ENCODE measurements at places on chromosomes 16 and 17.

DNA sequence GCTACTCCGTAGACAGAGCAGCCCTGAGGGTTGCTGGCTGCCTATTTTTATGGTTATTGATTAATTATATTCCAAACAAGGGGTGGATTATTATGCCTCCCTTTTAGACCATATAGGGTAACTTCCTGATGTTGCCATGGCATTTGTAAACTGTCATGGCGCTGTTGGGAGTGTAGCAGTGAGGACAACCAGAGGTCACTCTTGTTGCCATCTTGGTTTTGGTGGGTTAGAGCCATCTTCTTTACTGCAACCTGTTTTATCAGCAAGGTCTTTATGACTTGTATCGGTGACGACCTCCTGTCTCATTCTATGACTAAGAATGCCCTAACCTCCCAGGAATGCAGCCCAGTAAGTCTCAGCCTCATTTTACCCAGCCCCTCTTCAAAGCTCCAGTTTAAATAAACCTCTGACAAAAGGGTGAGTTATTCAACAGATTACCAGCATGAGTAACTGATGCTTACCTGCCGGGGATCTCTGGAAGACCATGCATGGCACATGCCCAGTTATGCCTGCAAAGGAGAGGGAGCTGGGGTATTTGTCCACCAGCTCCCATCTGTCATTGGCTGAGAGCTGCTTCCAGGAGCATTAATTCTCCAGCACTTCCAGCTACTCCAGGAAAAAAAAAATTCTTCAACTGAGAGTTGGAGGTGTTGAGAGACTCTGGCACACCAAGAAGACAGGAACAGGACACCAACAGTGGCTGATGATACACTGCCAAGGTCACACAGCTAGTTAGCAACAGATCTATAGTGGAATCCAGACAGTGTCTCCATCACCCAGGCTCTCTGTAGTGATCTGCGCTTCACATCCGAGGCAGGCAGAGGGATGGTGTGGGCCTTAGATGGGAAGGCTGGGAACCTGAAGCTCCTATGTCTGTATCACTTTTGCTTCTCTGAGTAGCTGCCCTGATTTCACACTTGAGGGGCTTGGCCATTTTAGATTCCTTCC, 36.6 kb upstream of the IL21R start:
- DNase-seq: no peak

DNA sequence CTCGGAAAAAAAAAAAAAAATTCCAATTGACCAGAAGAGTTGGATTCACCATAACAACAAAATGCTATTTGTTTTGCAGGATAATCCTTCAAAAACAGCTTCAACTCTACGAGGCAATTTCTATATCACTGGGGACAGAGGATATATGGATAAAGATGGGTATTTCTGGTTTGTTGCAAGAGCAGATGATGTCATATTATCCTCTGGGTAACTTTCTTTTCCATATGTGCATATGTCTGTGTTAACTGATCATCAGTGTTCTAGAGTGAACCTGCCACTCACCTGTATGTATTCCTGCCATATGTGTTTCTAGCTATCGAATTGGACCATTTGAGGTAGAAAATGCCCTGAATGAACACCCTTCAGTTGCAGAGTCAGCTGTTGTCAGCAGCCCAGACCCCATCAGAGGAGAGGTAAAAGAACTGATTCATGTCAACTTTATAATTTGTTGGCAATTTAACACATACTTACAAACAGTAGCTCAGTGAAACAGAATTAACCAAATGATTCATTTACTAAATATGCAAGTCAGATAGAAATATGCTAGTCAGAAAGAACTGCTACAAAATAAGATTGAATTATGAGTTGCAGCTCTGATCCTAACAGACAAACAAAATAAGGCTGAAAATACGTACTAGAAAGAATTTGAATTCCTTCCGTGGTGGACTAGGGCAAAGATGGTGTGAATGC, 14.2 kb downstream of the ERI2 start:
- DNase-seq: no peak

- no peak for DNase-seq
Observed at GRCh38 chr17:17837380-17837821, 615 bp upstream of the SREBF1 start.

DNA sequence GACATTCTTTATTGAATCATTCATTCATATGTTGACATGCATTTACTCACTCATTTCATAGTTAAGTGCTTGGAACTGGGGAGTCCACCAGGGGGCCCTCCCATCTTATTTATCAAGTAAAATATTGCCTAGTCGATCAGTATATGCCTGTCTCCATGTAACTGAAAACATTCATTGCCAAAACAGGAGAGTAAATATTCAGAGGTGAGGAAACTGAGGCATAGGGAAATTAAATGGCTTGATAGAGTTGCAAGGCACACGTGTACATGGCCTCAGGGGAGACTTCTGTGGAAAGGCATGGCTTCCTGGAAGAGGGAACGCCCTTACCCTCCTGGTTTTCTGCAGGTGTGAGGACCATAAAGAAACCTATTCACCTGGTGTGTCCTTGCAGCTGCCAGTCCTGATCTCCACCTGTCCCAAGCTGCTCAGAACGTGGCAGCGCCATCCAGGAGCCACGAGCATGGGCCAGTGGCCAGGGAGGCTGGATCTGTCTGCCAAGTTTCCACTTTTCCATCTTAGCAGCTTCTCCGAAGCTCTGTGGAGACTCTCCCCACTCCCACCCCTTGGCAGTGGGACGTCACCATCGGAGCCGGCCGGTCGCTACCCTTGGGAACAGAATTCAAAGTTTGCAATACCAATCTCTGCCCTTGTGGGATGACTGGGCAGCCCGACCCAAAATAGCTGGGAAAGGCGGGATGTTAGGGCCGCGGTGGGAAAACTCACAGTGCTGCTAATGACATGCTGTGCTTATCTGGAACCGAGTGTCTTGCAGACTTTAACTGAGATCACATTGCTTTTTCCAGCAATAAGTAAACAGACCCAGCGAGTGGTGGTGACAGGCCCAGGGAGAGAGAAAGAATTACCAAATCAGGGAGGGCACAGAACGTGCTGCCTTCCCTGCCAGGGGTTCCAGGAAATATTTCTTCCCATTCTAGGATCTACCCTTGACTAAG, 4.1 kb upstream of the C1QTNF1 start:
- peak; percentile 31 for DNase-seq

- DNase-seq: no peak
Observed at GRCh38 chr17:82050152-82050760, 1.4 kb downstream of the RFNG start.

DNA sequence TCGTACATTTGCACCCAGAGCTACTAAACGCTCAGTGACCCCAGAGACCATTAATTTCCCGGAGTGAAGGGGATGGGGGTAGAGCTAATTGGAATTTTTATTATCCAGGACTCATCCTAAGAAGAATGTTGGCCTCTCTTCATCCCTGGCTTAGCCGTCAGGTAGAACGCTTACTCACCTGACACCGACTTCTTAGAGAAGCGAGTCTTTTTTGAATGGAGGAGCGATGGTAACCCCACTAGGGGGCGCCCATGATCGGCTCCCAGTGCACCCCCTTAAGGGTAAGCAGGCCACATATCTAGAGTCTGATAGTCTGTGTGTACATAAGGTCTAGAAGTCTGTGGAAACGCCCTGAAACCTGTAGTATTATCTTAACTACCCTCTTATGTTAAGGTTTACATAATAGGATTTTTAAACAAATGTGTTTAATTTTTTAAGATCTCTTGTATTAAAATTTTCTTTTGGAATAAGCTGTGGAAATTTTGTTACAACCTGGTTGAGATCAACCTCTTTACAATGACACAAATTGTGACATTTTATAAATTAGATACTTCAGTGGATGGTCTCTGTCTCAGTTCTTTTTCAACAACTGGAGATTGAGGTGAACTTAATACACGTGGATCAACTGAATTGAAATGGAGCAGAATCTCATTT, 229.8 kb downstream of the CPPED1 start:
- peak; percentile 52 for DNase-seq

DNA sequence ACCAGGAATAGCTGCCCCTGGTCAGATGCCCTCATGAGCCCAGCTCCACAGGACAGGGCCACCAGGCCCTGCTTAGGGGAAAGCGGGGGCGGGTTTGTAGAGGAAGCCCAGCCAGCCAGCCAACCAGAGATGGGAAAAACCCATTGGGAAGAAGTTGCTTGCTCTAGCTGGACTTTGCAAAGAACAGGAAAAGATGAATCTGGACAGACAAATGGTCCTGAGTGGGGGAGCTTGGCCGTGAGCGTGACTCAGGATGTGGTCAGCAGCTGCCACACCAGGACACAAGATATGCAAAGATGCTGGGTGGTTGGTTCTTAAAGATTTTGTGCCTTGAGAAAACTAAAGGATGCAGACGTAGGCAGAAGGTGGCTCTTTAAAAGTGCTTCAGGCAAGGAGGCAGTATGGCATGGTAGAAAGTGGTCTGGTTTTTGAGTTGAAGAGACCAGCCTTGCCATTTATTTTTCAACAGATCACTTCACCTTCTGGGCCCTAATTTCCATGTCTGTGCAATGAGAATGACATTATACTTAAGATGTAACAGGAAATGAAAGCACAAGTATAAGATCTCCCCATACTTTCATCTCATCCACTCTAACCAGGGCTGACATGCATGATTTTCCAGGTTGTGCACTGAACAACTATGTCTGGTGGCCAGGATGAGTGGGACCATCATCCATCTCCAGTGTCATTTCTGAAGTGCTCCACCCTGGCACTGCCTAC, 27.8 kb upstream of the HEATR6 start:
- DNase-seq: no peak

DNA sequence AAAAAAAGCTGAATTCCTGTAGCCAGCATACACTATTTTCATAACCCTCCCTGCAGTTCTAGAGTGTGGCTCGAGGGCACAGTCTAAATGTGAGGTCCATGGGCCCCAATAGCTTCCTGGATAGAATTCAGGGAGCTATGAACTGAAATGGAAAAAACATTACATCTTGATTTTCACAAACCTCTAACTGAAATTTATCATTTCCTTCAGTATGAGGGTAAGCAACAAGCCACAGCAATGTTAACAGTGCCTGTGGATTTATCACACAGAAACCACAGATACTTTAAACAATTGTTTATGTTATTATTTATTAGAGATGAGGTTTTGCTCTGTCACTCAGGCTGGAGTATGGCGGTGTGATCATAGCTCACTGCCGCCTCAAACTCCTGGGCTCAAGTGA, 18.2 kb downstream of the TMEM92 start:
- no peak for DNase-seq

Data from stimulated activated naive CD4-positive, alpha-beta T cell treated with Interleukin-2 at 50 U/mL for 16 hours (primary cell).